Heart right ventricle (tissue), 16 donors: ENCODE measurements at places on chromosomes 1 and 21.

- DNase-seq: no peak
Measured at GRCh38 chr1:208069317-208069716, 158.4 kb upstream of the CD34 start.

DNA sequence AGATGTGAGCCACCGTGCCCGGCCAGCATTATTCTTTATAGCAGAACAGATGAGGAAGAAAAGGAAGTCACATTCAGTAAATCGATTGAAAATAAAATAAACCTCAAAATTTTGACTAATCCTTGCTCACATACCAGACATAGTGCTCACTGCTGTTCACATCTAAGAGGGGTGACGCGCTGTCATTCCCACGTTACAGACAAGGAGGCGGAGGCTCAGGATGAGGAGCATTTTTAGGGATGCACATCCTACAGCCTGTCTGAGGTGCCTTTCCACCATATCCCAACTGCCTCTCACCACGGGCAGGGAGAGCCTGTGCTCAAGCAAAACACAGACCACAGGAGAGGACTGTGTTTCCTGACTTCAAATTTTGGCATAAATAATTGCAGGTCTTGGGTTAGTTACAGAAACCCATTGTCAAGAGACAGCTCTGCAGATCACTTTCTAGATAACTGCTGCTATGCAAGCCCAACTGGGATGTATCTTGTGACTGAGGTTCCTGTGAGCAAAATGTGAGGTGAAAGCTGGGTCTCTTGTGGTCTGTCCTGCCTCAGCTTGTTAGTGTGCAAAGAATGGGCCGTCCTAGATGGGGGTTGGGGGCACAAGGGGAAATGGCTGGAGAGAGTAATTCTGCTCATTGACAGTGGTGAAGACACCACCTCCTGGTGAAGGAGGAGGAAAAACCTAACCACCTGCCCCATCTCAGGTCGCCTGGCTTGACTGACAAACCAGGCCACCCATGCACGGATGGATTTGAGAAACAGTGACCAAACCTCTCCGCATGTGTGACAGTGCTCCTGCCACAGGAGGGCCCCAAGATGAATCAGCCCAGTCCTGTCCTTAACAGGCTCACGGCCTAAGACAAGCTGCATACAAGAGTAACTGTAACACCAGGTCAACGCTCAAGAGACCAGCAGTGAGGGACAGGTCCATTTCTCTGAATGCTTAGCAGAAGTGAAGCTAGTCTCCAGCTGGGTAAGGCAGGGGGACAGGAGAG, 8.2 kb downstream of the TNN start:
- no peak for DNase-seq

GRCh38 chr1:64550510-64550909, 80.6 kb downstream of the CACHD1 start:
- no peak for DNase-seq

GRCh38 chr1:155241841-155242264, 13.4 kb downstream of the ENTREP3 start:
- DNase-seq: no peak

GRCh38 chr1:89600451-89601224, 32.3 kb upstream of the LRRC8C start:
- no peak for DNase-seq

- DNase-seq: no peak
Measured at GRCh38 chr1:196723325-196724185, 51.1 kb upstream of the CFHR3 start.

DNA sequence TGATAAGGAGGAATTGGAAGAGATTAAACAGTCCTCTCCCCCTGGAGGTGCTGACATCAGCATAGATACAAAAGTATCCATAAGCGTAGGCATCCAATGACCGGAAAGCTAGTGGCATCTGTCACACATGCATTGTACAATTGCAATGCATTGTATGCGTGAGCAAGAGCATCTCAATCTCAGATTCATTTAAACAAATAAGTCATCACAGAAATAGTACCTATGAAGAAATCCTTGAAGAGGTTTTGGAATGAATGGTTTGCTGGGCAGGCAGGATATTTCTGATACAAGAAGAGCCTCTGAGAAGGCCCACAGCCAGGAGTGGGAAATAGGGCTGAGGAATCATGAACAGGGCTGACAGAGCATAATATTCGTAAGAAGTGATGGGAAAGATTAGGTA, 88.9 kb upstream of the ABCD3 start:
- DNase-seq: no peak

- DNase-seq: no peak
Measured at GRCh38 chr1:197399755-197400521, 131.9 kb downstream of the CRB1 start.

GRCh38 chr1:162217706-162218105, 148.2 kb downstream of the NOS1AP start:
- no peak for DNase-seq

DNA sequence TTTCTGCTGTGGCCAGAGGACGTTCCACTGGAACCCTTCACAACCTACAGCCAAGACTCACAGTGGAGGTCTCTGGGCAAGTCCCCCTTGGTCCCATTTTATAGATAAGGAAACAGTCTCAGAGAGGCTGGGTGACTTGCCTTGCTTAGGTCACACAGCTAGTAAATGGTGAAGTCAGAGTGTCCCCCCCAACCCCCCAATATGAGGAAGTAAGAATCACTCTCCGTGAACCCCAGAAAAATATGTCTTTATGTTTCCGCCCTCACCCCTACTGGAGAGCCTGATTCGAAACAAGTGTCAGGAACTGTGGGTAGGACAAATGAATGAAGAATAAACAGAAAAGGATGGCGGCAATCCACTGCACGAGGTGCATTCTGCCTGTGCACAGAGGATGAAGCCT, 56.7 kb downstream of the H3-3A start:
- DNase-seq: no peak

DNA sequence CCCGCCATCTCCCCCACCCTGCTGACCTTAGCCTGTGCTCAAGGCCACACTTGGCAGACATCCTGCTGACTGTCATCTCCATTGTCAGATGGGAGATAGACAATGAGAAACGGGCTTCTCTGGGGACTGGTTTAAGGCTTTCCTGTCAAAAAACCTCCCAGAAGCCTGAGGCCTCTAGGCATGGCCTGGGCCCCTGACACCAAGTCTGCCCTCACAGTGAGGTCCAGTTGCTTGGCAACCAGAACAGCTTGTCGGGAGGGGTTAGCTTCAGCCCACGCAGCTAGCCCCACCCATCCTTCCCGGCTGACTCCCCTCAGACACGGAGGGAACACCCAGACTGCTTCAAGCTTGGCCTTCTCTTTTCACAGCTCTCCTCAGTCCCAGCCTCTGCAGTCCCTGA, 11.0 kb downstream of the PLEKHA6 start:
- DNase-seq: peak; percentile 79

GRCh38 chr1:205500240-205501233, 3.9 kb upstream of the CDK18 start:
- DNase-seq: no peak

DNA sequence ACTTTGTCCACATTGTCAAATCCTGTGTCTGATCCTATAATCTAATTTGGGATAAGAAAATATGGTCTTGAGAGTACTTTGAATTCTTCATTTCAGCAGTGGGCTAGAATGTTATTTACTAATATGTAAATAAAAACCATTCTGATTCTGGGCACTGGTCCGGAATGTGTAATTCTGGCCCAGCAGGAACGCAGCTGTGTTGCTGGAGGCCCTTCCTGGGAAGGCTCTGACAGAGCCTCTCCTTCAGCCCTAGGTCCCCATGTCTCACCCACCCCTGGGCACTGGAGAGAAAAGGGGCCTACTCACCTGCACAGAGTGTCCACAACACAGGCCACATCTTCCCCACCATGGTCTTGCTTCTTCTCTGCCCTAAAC, 251 bp downstream of the GPA33 start:
- DNase-seq: no peak

- DNase-seq: no peak
Measured at GRCh38 chr21:45892916-45893739, 88.4 kb upstream of the COL6A1 start.

DNA sequence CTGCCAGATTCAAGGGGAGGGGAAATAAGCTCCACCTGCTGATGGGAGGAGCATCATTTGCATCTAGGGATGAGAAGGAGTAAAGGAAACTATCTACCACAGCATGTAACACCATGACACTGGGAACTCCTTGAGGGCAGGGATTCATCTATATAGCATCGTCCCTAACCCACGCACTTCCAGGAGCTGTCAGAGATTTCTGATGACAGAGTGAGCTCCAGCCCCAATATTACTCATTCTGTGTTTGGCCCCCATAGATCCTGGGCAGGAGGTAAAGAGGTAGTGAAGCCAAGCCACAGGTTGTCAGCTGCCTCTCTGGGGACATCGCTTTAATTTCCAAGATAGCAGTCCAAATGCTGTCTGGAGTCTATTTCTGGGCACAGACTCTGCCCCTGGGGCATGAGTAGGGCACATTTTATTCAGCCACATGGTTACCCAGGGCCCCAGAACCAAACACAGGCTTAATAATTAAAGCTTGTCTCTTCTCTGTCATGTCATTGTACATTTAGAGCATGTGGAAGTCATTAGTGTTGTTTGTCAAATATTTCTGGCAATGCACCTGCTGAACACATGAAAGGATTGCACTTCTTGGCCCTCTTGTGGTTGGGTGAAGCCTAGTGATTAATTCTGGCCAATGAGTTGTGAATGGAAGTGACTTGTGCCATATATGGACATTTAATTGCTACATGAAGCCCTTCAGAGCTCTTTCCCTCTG, 105.9 kb upstream of the POU3F1 start:
- no peak for DNase-seq

- DNase-seq: no peak
Measured at GRCh38 chr1:237139732-237140131, 97.7 kb downstream of the RYR2 start.

DNA sequence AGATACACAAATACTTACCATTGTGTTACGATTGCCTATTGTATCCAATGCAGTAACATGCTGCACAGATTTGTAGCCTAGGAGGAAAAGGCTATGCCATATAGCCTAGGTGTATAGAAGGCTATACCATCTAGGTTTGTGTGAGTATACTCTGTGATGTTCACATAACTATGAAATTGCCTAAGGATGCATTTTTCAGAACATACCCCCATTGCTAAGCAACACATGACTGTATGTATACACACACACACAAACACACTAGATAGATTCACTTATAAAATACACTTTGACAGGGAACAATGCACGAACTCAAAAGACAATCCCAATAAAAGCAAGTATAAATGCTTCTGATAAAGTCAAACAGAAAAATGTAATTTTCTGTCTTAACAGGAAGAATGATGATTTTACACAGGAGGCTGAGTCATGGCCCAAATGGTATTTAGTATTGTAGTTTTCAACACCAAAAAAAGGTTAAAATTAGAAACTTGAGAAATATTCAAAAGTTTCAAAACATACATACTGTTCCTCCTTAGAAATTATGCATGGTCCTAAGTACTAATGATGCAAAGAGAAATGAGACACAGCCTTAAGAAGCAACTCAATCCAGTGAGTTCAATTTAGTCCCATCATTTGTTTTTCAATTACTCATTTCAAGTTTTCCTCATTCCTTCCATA, 12.2 kb downstream of the FH start:
- no peak for DNase-seq

DNA sequence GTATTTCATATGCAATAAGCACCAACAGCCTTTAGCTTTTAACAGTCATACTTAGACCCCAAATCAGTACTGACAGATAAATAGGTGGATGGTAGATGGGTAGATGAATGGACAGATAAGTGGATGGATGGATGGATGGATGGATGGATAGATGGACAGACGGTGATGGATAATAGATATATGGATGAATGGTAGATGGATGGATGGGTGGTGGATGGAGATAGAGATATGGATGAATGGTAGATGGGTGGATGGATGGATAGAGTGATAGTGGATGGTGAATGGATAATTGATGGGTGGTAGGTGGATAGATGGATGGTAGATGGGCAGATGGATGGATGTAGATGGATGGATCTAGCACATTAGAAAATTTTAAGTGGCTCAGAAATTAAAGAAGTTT, 62.5 kb downstream of the TIAM1 start:
- no peak for DNase-seq
